ENCODE measurements at places on chromosomes 7 and 10. TPM values are rescaled to one million over a fixed set of nuclear protein-coding genes. Genes with fewer than 3 reads are reported as not detected.
A peak's percentile ranks its signal among the peaks of the same experiment; 100 is the strongest.

AKR1C2 gene
- 30.4 TPM for total RNA-seq

GRCh38 chr7:129952086-129952652, 591 bp downstream of the UBE2H start:
- peak overlapping the region; percentile 100 for H3K27ac ChIP-seq
- DNase-seq: peak; percentile 60
- peak overlapping the region; percentile 97 for H3K4me3 ChIP-seq
- H3K4me1 ChIP-seq: peaks cover 47% of the 10 kb centered on the region
- no peaks in the 10 kb centered on the region for H3K36me3 ChIP-seq
- no peaks in the 10 kb centered on the region for H3K27me3 ChIP-seq

DNA sequence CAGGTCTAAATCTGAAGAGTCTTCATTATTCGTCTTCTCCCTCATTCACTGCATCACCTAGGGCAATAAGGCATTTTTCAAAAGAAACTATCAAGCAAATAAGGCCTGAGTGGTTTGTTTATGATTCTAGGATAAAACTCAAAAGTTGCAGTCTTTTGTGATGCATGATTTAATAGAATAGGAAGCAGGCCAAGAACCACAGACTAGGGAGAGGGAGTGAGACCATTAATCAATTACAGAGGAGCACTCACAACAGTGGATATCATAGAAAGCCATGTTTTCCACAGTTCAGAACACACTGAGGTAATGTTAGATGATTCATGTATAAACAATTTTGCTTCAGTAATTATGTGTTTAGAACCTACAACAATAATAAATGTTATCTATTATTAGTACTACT, 87.8 kb upstream of the LRRTM3 start:
- DNase-seq: no peak
- no peaks in the 10 kb centered on the region for H3K36me3 ChIP-seq
- H3K4me3 ChIP-seq: no peak overlapping the region
- H3K27ac ChIP-seq: no peak overlapping the region

DNA sequence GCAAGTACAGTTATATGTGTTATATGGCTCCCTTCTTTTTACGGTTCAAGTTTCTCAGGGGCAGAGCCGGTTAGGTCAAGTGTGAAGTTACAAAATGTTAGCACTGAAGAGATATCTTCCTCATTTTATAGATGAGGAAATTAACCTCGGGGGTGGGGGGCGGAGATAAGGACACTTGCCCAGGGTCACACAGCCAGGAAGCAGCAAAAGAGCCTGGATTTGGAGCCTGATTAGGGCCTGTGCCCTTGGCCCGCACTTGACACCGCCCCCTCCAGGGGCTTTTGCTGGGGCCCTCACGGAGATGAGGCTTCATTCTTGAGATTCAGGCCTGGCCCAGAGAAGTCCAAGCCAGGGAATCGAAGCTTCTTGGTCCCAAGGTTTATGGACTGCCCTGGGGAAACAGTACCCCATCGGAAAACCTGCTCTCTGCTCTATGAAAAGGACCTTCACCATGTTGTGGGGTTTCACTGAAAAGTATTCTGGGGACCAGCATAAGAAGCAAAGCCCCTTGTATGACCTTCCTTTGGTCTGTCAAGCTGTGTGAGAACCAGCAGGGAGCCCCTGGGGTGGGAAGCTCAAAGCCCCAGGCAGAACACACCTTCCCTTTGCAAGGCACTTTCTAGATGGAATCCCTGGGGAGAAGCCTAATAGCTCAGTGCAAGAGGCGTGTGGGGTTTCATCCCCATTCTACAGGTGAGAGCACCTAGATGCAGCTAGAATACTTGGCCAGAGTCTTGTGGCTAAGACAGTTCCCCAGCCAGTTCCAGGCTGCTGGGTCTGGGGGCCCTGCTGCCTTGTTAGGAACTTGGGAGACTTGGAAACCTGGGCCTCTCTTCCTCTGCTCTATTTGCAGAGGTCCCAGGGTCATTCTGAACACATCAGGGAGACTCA, 21.9 kb downstream of the UNC5B start:
- H3K4me1 ChIP-seq: peaks cover 18% of the 10 kb centered on the region
- no peak overlapping the region for H3K27ac ChIP-seq
- H3K27me3 ChIP-seq: no peaks in the 10 kb centered on the region

DNA sequence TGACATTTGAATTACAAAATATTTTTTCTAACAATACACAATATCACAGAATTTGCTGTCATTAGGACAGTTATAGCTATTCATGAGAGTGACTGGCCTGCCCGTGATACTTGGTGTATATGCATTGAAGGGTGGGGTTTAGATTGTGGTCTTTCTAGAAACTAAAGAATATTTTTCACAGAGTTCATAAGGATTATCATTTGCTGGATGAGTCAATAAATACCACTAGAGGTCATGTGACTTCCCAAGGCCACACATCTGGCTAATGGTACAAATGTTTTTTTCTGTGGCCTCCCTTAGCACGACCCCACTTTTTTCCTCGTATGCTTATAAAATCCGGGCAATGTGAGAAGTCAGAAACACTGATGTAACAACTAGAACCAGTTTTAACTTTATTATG, 5.2 kb downstream of the OPTN start:
- peaks cover 2% of the 10 kb centered on the region for H3K36me3 ChIP-seq
- DNase-seq: no peak
- peaks cover 34% of the 10 kb centered on the region for H3K4me1 ChIP-seq
- H3K4me3 ChIP-seq: no peak overlapping the region

- no peak overlapping the region for H3K4me3 ChIP-seq
- DNase-seq: no peak
- H3K27ac ChIP-seq: no peak overlapping the region
- no peaks in the 10 kb centered on the region for H3K27me3 ChIP-seq
- no peaks in the 10 kb centered on the region for H3K4me1 ChIP-seq
Measured at GRCh38 chr7:16697507-16698199, 51.7 kb downstream of the BZW2 start.

DNA sequence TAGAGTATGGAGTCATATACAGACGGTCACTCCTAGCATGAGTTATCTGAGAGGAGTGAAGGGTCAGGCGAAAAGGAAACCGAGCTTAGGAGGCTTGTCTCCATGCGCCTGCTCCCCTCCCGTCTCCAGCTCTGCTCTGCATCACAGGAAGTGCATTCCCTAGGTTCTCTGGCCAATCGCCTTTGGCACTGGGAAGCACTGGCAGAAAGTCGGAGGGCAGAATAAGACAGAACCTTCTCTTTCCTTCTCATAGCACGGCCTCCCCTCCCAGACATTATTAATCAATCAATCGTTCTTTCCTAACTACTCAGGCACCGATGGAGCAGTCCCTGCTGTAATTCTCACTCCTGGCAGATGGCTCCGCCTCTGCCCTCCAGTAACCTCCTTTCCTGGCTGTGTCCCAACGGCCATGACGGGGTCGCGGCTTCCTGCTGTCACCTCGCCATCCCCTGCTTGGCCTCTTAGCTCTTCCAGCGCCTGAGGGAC, 177.1 kb downstream of the FRMD4A start:
- no peaks in the 10 kb centered on the region for H3K27me3 ChIP-seq
- no peaks in the 10 kb centered on the region for H3K4me1 ChIP-seq
- peak; percentile 15 for DNase-seq
- H3K27ac ChIP-seq: no peak overlapping the region
- no peak overlapping the region for H3K4me3 ChIP-seq
